ENCODE measurements at places on chromosomes 13 and 19.

GRCh38 chr19:10744801-10745293 is 27.0 kb downstream of the DNM2 start:
- no peak for DNase-seq

- DNase-seq = no peak
Measured at GRCh38 chr13:106234636-106235035, 300.8 kb downstream of the EFNB2 start.

DNA sequence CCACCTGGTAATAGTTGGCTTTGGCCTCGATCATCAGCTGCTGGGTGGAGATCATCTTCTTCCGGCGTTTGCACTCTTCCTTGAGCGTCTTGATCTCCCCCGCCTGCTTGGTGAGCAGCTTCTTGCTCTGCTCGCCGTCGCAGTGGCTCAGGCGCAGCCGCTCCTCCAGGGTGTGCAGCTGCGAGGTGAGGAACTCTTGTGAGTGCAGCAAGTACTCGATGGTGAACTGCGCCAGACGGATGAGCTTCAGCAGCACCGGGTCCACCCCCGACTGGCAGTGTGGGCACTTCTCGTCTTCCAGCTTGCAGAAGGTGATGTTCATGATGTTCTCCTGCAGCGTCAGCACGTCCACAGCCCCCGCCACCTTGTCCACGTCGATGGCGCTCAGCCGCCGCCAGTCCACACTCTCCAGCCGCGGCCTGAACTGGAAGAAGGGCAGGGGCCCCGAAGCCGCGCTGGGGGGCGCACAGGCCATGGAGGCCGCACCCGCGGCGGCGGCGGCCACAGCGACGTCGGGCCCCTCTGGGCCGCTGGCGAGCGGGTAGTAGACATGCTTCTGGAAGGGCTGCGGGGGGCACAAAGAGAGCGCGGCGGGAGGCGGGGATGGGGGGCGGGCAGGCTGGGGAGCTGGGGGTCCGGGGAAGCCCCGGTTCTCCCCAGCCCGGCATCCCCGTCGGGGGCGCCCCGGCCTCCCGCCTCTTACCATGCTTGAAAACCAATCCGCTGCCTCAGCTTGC is 3.0 kb downstream of the DZIP1 start:
- no peak for DNase-seq

- DNase-seq = no peak
Measured at GRCh38 chr13:39422845-39423565, 180.0 kb downstream of the LHFPL6 start.

- peak; percentile 40 for DNase-seq
Measured at GRCh38 chr19:38695317-38695683, 47.9 kb downstream of the ACTN4 start.

GRCh38 chr19:47323872-47324271 is 8.1 kb upstream of the C5AR2 start:
- DNase-seq = no peak

GRCh38 chr19:29263305-29264135 is 50.6 kb upstream of the UQCRFS1 start:
- DNase-seq = peak; percentile 18

- DNase-seq = peak; percentile 84
Measured at GRCh38 chr19:13093407-13094105, 9.1 kb downstream of the LYL1 start.

- DNase-seq = no peak
Measured at GRCh38 chr19:4455719-4456475, 1.7 kb downstream of the UBXN6 start.

DNA sequence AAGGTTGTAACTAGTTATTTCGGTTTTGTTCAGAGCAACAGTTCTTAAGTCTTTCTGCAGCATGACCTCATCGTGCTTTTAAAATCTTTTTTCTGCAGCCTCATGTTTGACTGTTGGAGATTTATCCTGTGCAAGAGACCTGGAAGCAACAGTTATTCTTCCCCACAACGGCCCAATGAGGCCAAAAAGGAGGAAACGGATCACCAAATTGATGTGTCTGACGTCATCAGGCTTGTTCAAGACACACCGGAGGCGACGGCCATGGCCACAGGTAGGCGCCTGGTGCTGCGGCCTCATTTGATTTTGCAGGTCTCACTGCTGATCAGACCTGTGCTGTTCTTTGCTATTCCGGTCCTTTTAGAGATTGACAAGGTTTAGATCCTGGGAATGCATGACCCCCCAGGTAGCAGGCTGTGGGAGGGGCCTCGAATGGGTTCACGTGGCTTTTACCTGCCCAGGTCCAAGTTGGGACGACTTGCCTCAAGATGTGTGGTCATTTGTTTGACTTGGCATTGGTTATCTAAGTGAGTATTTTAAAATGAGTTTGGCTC is 66.8 kb upstream of the MCF2L start:
- DNase-seq = no peak

DNA sequence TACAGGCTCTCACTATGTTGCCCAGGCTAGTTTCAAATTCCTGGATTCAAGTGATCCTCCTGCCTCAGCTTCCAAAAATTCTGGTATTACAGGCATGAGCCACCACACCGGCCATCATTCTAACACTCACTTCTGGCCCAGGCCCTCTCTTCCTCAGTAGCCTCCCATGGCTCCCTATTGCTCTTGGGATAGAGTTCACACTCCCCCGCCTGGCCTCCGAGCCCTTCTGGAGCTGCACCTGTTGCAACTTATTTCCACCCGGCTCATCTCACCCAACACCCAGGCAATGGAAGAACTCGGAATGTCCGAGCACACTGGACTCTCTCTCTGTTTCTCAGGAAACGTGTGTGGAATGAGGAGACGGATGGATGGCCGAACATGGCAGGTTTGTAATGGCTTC is 9.0 kb upstream of the SBK3 start:
- DNase-seq = no peak

DNA sequence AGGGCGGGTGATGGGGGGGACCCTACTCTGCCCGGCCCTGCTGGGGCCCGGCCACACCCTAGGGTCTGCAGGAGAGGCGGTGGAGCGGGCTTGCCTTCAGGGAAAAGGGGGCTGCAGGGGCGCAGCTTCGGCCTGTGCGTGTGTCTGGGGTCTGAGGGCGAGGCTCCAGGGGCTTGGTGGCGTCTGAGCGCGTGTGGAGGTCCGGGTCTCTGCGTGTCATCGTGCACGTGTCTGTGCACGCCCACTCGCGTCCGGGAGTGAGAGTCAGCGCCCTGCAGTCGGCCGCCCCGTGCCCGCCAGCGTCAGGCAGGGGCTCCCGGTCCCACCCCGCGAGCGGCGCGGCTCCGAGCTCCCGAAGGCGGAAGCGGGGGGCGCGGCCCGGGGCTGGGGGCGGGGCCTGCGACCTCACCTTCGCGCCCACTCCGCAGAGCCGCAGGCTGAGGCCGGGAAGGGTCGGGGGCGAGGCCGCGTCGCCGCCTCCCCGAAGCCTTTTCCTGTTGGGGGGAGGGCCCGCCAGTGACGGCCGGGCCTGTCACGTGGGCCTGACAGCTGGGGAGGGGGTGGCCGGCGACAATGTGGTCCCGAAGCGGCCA is at the start of gene ARHGAP45:
Gene ARHGAP45 (plus strand): TSS at position 420 of the 593 bp plus-strand sequence. CDS start 239 bp downstream, outside the sequence.
- peak; percentile 40 for DNase-seq

DNA sequence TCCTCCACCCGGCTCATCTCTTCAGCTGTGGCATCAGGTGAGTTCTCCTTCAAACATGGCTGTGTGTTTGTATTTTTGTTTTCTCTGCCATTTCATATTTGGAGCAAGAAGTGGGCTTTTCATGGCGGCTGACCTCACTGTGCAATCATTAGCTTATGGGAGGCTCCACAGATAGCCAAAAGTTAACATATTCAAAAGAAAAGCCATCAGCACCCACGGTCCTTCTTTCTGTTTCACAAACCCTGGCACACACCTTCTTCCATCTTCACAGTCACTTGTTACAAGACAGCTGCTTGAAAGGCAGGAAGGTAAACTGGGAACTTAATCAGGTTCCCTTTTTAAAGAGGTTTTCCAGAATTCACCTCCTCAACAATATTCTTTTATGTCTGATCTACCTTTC is 69.3 kb upstream of the ATP12A start:
- DNase-seq = no peak

DNA sequence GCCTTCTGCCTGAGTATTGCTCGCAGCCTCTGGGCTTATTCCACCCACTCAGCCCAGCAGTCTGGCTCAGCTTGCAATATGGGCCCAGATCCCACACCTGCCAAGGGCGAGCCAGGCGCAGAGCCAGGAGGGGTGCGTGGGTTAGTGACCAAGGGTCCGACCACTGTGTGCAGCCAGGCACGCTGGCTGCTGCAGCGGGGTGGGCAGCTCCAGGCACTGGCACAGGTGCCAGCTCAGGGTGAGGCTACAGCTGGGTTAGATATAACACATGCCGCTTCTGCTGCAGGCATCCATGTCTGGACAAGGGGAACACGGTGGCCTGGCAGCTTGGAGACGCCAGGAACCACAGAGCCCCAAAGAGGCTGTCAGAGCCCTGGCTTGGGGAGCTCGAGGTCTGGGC is 12.6 kb upstream of the URAD start:
- DNase-seq = no peak

DNA sequence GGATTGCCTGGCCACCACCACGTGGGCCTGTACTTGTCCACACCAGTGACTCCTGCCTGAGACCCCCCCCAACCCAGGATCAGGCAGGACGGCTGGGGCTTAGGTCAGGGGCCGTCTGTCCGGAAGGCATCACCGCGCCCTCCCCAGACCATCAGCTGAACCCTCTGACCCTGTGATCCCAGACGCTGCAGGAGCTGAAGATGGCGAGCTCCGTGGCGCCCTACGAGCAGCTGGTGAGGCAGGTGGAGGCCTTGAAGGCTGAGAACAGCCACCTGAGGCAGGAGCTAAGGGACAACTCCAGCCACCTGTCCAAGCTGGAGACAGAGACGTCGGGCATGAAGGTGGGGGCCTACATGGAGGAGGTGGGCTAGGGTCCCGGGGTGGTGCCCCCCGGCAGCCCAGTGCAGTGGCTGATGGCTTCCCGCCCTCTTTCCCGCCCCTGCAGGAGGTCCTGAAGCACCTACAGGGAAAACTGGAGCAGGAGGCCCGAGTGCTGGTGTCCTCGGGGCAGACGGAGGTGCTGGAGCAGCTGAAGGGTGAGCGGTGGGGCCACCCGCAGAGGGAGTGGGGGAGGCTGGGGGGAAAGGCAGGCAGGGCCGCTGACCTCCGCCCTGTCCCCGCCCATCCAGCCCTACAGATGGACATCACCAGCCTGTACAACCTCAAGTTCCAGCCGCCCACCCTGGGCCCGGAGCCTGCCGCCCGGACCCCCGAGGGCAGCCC is 3.0 kb downstream of the APC2 start:
- no peak for DNase-seq

DNA sequence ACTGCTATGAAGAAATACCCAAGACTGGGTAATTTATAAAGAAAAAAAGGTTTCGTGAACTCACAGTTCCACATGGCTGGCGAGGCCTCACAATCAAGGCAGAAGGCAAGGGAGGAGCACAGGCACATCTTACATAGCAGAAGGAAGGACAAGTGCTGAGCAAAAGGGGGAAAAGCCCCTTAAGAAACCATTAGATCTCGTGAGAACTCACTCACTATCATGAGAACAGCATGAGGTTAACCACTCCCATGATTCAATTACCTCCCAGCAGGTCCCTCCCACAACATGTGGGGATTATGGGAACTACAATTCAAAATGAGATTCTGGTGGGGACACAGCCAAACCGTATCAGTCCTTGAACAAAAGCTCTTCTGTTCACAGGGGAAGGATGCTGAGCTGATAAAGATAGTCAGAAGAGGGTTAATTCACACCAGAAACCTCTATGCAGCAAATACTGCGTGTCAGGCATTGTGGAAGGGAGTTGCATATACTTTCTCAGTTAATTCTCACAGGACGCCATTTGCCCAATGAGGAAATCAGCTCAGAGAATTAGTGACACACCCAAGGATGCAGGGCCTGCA is 246.2 kb downstream of the FOXO1 start:
- no peak for DNase-seq

DNA sequence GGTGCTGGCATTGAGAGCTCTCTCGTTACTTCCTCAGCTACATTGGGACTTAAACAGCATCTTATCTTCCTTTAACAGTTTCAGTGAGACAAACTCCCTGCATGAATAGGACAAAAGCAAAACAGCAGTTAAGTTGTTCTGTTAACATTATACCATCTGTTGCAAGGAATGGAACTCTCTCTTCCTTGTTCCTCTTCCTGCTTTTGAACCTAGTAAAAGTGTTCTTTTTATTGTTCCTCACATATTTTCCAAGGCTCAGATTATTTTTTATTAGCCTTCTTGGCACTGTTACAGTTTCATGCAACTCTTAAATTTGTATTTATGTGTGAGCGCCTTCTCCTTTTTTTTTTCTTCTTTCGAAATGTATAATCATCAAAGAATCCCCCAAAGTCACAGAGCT is 202.6 kb upstream of the UFM1 start:
- DNase-seq = no peak

DNA sequence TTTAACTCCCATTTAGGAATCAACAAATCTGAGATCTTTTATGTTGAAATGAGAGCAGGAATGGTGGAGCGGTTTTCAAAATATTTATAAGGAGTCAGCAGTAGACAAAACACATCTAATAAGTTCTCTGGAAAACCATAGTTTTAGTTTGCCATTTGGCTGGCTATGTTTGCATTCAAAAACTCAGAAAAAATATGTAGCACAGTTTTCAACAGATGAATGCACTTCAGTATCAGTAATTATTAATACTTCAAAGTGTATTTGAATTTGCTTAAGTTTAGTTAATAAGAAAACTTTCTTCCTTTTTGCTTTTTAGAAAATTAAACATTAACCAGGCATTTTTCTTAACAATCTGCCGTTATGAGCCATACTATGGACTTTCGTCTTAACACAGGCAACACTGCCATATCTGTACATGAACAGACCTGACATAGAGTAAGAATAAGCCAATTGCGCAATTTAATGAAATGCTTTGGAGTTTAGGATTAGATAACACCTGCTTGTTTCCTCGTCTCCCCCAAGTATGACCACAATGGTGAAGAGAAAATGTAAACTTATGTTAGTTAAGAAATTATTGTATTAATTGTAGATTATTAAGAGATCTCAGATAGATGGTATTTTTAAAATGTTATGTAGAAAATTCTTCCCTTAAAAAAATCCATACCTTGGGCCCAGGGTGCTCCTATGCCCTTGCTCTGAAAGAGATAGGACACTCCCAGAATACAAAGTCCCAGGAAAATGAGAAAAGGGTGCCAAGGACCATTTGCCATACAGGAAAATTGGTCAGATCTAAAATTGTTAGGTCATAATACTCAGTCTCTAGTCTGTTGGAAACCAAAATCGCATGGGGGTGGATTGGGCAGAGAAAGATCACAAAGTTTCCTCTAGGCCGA is 552.3 kb upstream of the ARGLU1 start:
- DNase-seq = no peak

GRCh38 chr19:48303367-48303766 is 22.0 kb upstream of the EMP3 start:
- no peak for DNase-seq

GRCh38 chr13:34914416-34914815 is 27.7 kb upstream of the NBEA start:
- no peak for DNase-seq
